ENCODE measurements at places on chromosomes 3 and 15.

DNA sequence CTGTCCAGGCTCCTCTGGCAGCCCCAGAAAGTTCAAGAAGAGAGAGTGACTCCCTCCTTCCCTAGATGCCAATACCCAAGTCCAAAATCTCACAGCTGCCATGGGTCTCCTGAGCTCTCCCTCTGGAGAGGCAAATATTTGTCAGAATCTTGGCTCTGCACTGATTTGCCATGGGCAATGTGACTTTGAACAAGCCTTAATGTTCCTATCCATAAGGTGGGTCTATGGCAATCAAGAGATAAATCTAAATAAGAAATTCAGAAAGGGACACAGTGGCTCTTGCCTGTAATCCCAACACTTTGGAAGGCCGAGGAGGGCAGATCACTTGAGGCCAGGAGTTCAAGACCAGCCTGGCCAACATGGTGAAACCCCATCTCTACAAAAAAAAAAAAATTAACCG lies 12.4 kb upstream of the WNT7A start:
- DNase-seq = no peak

- DNase-seq = no peak
Observed at GRCh38 chr3:107973152-107973551, 117.7 kb downstream of the CD47 start.

GRCh38 chr15:56736881-56737707 lies 3.8 kb upstream of the ZNF280D start:
- peak; percentile 48 for DNase-seq

- no peak for DNase-seq
Observed at GRCh38 chr15:39959411-39959810, 25.5 kb downstream of the EIF2AK4 start.

- no peak for DNase-seq
Observed at GRCh38 chr3:27358372-27358771, 10.8 kb downstream of the NEK10 start.

DNA sequence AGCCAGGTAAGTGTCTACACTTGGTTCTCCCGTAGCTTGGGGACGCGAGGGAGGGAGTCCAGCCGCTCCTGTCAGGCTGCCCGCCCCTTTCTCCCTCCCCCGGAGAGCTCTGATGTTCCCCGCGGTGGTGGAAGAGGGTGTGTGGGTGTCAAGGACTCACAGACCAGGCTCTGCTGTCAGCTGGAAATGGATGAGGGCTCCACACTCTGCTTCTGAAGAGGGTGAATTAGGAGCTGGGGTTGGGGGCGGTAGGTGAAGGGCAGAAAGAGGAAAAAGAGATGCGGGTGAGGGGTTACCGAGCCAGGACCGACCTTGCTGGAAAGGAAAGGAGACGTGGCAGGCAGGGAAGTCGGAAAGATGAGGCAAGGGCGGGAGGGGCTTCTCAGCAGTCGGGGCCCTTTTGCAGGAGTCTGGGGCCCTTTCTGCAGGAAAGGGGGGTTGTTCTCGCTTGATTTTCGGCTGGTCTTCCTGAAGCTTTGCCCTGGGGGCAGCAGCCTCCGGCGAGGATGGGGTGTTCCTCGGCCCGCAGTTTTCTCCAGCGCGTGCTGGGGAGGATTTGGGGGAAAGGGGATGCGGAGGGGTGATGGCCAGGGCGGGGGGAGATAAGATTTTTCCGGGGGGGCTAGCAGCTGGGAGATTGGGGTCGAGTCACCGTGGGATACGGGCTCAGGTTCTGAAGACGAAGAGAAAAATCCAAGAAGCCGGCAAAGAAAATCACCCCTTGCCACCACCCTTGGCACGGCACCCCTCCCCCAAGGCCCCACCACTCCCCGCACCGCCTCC lies 602 bp upstream of the BAHD1 start:
- peak; percentile 16 for DNase-seq
